Stimulated activated CD4-positive, alpha-beta T cell treated with anti-CD3 and anti-CD28 coated beads, Interleukin-1b, Interleukin-23, amount 100 ng/mL, for 48 hours (primary cell): ENCODE measurements at places on chromosomes 3 and 15.
A peak's percentile ranks its signal among the peaks of the same experiment; 100 is the strongest.

- no peak for DNase-seq
Observed at GRCh38 chr3:170437696-170438407, 19.2 kb downstream of the CLDN11 start.

GRCh38 chr15:85171736-85172135 lies 190.1 kb downstream of the PDE8A start:
- no peak for DNase-seq

- no peak for DNase-seq
Observed at GRCh38 chr15:57118013-57118799, 199.8 kb downstream of the TCF12 start.

- no peak for DNase-seq
Observed at GRCh38 chr3:188559072-188559429, 405.1 kb downstream of the LPP start.

DNA sequence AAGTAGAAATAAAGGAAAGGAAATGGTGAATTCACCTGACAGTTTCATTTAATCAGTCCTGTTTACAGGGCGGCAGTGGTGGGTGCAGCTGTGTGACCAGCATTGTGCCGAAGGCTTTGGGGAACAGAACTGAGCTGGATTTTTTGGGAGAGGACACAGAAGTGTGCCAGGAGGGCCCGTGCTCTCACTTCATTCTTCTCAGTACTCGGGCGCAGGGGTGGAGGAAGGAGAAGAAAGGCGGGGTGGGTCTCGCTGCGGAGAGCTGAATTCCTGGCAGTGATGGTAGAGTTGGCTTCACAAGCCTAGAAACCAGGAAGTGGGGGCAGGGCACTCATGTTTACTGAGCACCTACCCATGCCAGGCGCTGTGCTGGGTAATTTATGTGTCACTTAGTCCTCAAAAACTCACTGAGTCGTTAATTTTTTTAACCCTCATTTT lies 64.6 kb downstream of the CRTC3 start:
- peak; percentile 89 for DNase-seq

GRCh38 chr3:157101486-157101885 lies 58.5 kb downstream of the CCNL1 start:
- DNase-seq, result no peak

GRCh38 chr3:50259432-50260026 lies 9.4 kb upstream of the SEMA3B start:
- DNase-seq, result no peak

DNA sequence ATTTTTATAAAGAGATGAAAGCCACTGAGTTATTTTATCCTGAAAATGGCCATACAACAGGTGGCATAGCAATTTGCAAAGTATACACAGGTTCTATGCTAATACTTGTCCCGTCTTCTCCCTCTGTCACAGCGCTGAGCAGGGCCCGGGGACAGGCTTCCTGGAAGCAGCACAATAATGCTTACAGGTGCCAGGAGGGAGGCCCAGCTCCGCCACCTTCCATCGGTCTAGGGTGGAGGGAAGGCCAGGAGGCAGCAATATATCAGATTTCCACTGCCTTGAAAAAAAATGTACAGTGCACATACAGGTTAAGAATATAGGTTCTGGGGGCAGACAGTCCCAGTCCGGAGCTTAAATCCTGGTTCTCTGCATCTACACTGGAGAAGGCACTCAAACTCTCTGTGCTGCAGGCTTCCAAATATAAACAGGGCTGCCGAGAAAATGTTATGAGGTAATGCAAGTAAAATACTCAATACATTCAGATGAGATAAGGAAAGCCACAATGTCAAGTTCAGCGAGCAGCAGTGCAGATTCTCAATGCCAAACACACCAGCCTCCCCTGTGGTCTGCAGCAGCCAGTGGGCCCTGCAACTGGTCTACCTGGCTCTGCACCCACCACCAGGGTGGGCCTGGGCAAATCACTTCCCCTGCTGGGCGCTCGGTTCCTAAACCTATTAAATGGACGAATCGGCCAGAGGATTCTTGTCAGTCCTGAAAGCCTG lies 189.6 kb downstream of the XXYLT1 start:
- DNase-seq, result no peak

DNA sequence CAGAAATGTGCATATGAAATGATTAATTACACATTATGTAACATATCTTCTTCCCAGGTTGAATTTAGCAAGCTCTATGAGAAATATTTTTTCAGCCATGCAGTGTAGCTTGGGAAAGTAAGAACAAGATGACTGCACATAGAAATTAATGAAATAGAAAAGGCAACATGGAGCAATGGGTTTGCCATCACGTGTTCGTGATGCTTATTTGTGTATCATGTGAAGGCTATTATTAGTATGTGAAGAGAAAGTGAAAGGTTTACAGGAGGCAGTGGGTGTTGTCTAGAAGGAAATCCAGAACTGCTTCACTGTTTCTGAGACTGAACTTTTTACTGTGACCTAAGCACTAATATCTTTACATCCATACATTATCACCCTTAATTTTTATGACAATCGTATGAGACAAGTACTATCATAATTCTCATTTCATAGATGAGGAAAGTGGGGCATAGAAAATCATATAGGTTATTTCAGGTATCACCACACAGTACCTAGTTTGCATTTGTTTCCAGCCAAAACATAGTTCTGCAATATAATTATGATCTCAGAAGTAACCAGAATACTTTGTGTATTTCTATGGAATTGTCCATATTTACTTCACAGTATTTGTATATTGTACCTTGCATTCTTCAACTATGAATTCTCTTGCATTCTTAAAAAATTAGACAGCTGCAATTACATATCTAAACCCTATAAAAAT lies 14.9 kb downstream of the SERPINI1 start:
- DNase-seq, result no peak

DNA sequence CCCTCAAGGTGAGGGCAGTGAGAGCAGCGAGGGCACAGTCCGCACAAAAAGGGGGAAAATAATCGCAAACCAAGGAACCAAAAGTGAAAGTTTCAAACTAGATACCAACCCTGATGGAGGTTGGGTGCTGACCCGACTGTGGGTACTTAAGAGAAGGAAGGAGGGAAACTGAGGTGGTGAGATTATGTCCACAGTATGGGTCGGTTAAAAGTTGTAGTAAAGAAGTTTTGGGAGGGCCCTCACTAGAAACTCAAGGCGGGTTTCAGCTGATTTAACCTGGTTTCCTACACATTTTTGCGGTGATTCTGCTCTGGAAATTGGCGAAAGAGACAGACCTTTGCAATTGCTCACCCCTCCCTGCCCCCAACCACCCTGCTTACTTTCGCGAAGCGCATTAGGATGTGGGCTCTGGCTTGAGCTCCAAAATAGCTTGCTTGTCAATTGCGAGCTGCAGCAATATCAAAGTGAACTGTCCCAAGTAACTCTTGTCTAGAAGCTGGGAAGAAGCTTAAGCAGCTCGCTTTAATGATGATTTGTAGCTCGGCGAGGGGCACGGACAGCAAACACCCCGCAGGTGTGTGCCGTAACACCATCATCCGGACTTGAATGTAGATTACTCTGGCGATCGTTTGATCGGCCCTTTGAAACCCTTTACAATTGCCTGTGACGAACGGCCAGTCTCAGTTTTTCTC lies 15.8 kb downstream of the SOX2 start:
- DNase-seq, result no peak
